ENCODE measurements at places on chromosomes 5 and 9.

DNA sequence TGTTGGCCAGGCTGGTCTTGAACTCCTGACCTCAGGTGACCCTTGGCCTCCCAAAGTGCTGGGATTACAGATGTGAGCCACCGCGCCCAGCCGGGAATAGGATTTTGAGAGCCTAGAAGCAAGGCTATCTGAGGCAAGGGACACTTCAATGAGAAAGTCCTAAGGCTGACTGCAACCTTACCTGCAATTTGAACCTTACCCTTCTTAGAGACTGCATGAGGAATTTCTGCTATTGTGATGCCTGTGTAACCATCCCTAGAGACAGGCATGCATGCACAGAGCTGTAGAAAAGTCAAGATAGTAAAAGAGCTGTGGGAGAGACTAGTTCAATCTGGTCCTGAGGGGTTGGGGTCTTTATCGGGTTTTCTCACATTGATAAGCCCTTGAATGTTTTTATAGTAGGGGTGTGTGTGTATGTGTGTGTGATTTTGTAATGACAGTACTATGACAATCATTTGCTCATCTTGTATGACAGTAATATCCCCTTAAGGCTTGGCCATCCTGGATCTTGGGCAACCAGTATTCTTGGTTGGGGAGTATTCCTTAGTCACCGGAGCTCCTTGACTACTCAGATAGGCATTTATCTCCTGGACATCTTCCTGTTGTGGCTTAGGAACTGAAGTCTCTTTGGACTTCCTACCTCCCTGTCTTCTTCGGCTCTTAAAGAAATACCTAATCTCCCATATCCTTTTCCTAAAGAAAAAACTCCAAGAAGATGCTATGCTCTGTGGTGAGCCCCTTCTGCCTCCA is 11.2 kb downstream of the DNAJB5 start:
- DNase-seq = peak; percentile 87

DNA sequence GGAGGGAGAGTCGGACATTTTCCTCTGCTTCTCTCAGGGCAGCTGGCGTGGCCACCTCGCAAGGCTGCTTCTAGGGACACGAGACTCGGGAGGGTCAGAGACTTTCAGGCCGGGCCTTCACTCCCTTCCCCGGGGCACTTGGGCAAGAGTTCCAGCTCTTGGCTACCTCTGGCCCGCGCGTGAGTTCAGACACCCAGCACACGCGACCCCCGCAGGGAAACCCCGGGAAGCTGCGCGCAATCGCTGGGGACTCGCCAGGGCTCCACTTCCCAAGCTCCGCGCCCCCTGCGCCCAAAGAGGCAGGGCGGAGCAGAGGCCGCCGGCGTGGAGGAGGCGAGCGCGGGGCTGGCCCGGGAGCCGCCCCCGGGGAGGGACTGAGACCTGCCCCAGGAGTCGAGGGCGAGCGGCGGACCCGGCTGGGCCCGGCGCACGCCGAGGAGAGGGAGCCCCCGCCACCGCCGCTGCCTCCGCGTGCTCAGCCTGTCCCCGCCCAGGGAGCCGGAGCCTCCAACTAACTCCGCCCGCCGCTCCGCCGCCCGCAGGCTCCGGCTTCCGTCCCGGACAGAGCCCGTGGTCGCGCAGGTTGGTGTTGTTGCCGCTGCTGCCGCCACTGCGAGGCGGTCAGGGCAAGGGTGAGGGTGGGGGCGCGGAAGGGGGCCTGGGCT is at the start of gene PAM:
PAM (plus strand) TSS at position 539 of the 665 bp plus-strand sequence. CDS start 110,891 bp downstream, outside the sequence.
- DNase-seq = peak; percentile 84

- DNase-seq = no peak
These were observed 302.6 kb downstream of the KIF4B start for GRCh38 chr5:155316070-155316714.

- no peak for DNase-seq
These were observed 2.3 kb downstream of the DCANP1 start for GRCh38 chr5:135444881-135445280.

GRCh38 chr9:135992486-135993408 is 31.6 kb upstream of the UBAC1 start:
- DNase-seq = peak; percentile 85

GRCh38 chr9:128434340-128434739 is 13.7 kb downstream of the CERCAM start:
- DNase-seq = no peak

DNA sequence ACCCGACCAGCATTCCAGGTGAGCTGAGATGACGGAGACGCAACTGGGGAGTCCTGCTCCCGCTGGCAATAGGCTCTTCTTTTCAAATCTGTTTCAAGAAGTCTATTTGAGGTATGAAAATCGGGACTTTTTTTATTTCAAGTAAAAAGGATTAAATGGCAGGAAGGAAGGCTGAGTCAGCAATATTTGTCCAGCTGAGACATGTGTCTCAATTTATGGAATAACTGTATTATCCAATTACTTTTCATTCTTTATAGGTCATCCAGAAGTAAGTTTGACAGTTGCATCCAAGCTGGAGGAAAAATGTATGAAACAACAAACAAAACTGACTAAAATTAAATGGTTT is 221.1 kb downstream of the NR2F1-AS1 start:
- no peak for DNase-seq

DNA sequence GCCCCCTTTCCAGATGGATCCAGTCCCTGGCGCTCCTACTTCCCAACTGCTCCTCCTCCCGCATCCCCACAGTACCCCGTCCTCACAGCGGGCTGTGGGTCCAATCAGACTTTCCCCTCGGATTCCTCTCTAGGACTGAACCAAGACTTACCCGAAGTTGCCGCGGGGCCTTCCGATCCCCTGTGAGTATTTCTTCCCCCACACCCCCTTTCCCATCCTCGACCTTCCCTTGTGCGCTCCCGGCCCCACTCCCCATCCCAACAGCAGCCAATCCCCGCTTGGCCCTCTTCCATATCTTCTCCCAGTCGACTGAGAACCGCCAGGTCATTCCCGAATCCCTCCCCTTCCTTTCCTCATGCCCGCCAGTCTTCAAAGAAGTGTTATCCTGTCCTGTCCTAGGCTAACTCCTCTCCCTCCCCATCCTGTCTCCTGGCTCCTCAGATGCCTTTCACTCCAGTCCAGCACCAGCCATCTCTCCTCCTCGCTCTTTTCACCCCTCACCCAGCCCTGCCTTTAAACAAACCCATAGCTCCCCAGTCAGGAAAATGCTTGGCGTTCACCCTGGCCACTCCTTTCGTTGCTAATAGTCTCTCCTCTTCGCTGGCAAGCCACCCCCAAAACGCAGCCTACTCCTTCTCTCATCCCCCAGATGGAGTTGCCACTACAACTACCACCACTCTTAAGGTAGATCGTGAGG is 646 bp downstream of the SWI5 start:
- peak; percentile 60 for DNase-seq

DNA sequence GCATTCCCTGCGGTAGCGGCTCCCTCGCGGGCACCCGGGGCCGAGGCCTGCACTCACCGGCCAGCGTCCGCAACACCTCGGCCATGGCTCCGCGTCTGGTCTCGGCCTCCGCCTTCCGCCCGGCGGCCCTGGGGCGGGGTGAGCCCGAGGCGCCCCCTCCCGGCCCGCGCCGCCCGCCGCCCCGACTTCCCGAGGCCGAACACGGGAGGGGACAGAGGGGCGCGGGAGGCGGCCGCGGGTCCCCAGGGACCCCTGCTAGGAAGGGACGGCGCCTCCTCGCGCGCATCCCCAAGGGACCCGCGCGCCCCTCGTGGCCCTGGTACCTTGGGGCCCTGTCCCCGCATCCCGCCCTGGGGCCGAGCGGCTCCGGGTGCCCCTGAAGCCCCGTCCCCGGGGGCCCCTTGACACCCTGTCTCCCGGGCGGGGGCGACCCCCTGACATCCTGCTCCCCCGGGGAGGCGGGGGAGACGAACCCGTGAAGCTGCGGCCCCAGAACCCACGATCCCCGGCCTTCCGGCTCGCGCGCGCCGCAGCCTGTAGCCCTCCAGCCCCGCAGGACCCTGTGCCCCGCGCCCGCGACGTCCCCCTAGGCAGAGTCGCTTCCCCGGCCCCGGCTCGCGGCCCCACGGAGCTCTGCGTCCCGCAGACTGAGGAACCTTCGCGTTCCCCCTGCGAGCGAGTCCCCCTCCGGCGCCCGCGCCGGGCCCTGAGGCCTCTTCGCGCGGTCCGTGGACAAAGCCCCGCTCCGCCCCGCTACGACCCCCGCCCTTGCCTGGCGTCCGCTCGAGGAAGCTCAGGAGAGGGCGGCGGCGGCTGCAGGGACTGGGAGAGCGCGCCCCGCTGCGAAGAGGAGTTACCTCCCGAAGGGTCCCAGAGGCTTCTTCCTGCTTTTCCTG is at the start of gene ABO:
ABO (minus strand) TSS at position 97 of the 896 bp plus-strand sequence.
- DNase-seq = no peak

- no peak for DNase-seq
These were observed 3.0 kb downstream of the MVB12B start for GRCh38 chr9:126329476-126330275.

- no peak for DNase-seq
These were observed 6.1 kb downstream of the S100Z start for GRCh38 chr5:76855961-76856360.

- DNase-seq = no peak
These were observed 15.7 kb downstream of the TTC23L start for GRCh38 chr5:34854459-34855174.

DNA sequence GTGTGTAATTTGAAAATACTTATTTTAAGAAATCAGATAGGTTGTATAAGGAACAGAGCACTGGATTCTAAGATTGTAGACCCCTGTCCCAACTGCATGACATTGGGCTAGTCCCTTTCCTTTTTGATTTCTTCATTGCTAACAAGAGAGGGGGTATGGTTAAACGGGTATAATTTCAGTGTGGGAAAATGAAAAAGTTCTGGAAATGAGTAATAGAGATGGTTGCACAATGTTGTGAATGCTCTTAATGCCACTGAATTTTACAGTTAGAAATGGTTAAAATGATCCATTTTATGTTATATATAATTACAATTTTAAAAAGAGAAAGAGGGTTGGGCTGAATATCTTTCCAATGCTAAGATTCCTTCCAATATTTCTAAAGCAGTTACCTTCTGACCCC is 103.3 kb upstream of the LHFPL2 start:
- peak; percentile 59 for DNase-seq

- DNase-seq = no peak
These were observed 33.9 kb upstream of the AOPEP start for GRCh38 chr9:94692601-94693000.

DNA sequence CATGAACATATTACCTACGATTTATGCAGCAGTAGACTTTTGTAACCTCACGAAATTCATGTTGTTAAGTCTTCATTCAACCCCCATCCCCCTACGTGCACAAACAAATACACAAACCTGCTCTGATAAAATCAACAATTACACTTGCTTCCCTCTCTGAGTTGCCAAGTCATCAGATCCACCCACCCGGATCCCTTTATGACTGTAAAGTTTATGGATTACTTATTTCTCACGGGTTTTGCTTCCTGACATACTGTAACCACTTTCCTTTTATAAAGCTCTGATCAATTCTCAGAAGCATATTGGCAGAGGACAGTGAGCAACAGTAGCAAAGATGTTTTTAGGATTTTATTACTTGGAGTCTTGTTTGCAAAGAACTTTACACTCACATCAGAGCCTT is 70.5 kb downstream of the MLLT3 start:
- DNase-seq = no peak

- DNase-seq = no peak
These were observed 346.7 kb upstream of the KLF9 start for GRCh38 chr9:70761139-70761670.

DNA sequence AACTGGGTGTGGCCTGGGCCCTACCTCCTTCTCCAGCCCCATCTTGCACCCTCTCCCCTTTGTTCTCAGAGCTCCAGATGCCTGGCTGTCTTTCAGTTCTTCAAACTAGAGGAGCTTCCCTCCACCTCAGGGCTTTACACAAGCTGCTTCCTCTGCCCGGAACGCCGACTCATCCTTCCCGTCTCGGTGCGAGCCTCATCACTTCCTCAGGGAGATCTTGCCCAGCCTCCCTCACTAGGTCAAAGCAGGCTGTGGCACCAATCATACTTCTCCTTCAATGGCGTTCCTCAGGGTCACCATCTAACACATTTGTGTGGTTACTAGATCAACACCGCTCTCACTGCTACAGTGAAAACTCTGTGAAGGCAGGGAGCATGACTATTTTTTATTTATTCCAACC is 56.2 kb upstream of the ZSWIM6 start:
- peak; percentile 83 for DNase-seq

DNA sequence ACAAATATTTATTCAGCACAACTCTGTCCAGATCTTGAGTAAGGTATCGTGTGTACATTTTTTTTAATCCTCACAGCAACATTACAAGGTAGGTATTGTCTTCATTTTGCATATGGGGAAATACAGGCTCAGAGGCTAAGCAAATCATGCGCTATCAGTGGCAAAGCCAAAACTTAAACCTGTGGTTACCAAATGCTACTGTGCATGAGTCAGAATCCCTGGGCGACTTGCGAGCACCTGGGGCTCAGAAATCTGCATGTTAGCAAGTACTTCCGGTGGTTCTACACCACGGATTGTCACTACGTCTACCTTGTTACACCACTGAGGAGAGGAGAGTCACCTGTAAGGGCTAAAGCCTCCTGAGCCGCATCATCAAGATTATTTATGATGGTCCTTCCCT is 21.3 kb downstream of the C5orf58 start:
- DNase-seq = no peak

GRCh38 chr5:58543723-58544122 is 39.2 kb upstream of the RAB3C start:
- no peak for DNase-seq

DNA sequence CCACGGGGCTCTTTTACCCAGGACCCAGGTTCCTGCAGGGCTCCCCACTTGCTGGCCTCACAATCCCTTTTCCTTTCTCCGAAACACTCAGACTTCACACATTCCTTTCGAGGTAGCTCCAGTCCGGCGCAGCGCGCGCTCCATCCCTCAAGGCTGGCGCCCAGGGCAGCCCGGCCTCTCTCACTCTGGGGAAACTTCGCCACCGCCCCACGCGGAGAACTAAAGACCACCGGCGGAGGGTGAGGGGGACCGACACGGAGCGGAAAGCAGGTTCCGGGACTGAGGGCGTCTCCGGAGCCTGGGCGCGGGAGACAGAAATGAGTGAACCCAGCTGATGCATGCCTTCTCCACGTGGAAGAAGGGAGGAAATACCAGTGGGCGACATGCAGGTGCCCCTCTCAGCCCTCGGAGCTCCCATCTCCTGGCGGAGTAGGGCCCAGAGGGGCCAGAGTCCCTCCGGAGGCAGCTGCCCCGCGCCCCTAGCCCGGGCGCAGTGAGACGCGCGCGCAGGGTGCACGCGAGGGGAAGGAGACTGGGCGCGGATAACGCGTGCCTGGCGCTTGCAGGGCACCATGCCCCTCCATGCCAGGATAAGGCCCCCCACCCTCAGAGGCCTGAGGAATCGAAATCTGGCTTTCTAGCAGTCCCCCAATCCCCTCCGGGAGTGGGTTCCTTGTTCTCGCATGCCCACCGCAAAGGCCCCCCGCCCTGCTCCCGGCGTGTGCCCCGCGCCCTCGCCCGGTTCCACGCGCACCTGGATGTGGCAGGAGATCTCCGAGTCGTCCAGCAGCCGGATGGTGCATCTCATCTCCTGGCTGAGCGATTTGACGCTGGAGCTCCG is 650 bp downstream of the FRMD3 start:
- peak; percentile 30 for DNase-seq

DNA sequence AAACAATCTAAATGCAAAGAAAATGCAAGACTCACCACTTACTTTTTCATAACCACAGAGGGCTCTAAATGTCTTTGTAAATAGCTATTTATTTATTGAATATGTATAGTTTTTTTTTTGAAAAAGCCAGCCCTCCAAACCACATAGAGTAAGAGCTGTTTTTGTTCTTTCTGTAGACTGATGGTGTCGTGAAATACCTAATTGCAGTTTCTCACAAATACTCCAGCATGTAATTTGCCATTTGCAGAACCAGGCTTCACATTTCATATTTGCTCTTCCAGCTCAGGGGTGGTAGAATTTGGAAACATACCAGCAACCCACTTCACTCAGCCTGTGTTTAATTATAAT is 159.8 kb downstream of the TMC1 start:
- no peak for DNase-seq

GRCh38 chr5:38465702-38466423 is 90.6 kb downstream of the LIFR start:
- no peak for DNase-seq
